Progenitor cell of endocrine pancreas (in vitro differentiated cells): ENCODE measurements at places on chromosomes 1 and 21. TPM values are rescaled to one million over a fixed set of nuclear protein-coding genes. Genes with fewer than 3 reads are reported as not detected.

TAGLN2 gene
- total RNA-seq, result 153 and 159 TPM in 2 replicates

TAS1R1 gene
- total RNA-seq, result not detected in 2 replicates

RAB25 gene
- 93.8 and 99.1 TPM in 2 replicates for total RNA-seq

TRAF5 gene
- total RNA-seq, result 4.5 and 7.1 TPM in 2 replicates

SLC6A9 gene
- 26.9 and 29.4 TPM in 2 replicates for total RNA-seq

RNU1-3 gene
- 3,923 and 3,957 TPM in 2 replicates for total RNA-seq

UBASH3A gene
- not detected in 2 replicates for total RNA-seq

KISS1 gene
- total RNA-seq, result not detected in 2 replicates

GNG12 gene
- total RNA-seq, result 8.9 and 9.7 TPM in 2 replicates

VANGL2 gene
- 75.6 and 80.4 TPM in 2 replicates for total RNA-seq

LDLRAD1 gene
- total RNA-seq, result 0.20 and 0.84 TPM in 2 replicates

CA14 gene
- 13.1 and 16.6 TPM in 2 replicates for total RNA-seq
